Muscle of arm (tissue), 14 donors: ENCODE measurements at places on chromosomes 11 and 22.

DNA sequence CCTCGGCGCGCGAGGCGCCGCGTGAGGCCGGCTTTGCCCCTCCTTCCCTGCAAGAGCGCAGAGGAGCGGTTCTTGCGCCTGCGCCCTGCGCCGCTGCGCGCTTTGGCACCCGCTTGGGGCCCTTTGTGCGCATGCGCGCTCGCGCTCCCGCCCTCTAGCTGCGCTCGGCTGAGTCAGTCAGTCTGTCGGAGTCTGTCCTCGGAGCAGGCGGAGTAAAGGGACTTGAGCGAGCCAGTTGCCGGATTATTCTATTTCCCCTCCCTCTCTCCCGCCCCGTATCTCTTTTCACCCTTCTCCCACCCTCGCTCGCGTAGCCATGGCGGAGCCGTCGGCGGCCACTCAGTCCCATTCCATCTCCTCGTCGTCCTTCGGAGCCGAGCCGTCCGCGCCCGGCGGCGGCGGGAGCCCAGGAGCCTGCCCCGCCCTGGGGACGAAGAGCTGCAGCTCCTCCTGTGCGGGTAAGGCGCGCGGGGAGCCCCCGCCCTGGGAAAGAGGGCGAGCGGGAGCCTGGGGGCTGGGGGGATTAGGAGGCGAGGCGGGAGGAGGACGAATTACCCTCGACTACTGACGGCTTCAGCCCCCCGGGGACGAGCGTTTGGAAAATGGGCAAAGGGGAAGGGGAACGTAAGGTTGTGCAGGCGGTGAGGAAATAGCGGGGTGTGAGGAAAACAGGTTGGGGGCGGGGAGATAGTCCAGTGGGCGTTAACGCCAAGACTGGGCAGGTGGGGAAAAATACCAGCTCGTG, at the start of gene RTN3:
TSS of gene RTN3 (plus strand) at position 180 of the 745 bp plus-strand sequence. CDS start at position 317, 137 bp downstream.
- peak; percentile 99 for DNase-seq

- DNase-seq = no peak
These were observed 2.0 kb downstream of the SLC6A5 start for GRCh38 chr11:20601221-20601914.

GRCh38 chr11:72240461-72241290, 3.3 kb downstream of the PHOX2A start:
- no peak for DNase-seq

GRCh38 chr11:37411289-37411688, 813.3 kb upstream of the RAG2 start:
- no peak for DNase-seq

DNA sequence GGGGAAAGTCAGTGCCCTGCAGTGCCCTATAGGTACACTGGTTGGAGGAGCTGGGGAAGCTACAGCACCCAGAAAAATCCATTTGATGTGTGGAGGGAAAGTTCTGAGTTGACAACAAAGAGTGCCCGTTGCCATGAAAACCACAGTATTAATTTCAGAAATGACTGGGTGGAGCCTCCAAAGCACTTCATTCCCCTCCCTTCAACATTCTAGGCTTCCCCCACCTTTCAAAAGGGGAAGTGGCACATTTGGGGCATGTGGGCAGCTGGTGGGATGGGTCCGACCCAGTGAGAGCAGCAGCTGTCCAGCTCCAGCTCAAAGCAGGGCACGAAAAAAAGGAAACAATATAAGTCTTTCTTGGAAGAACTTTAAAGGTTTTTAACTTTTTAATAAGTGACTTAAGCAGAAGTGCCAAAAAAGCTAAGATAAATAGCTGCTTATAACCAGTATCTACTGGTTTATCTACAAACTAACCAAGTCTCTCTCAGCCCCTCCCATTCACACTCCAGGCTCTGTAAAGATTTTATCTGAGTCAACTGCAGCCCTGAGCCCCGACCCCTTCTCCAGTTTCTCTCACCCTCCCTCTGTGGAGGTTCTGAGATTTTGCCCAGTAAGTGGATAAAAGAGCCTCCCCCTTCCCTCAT, 9.0 kb upstream of the AHNAK start:
- DNase-seq = no peak

- DNase-seq = no peak
These were observed 37.0 kb upstream of the TIMP3 start for GRCh38 chr22:32764330-32765131.

DNA sequence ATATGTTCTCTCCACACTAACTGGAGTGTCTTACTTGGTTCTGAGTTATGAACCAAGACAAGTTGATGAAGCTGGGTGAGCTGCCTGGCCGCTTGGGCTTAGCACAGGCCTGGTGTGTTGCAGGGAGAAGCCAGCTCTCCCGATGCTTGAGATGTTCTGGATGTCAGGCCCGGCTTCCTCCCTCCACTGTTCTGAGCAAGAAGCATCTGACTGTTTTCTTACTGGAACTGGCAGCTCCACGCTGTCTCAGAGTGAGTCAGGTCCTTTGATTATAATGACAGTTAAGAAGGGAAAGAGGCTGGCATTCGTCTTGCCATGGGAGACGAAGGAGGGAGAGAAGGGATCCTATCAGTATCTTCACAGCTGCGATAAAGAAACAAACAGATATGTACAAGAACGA, 46.5 kb upstream of the CRTAM start:
- DNase-seq = no peak

DNA sequence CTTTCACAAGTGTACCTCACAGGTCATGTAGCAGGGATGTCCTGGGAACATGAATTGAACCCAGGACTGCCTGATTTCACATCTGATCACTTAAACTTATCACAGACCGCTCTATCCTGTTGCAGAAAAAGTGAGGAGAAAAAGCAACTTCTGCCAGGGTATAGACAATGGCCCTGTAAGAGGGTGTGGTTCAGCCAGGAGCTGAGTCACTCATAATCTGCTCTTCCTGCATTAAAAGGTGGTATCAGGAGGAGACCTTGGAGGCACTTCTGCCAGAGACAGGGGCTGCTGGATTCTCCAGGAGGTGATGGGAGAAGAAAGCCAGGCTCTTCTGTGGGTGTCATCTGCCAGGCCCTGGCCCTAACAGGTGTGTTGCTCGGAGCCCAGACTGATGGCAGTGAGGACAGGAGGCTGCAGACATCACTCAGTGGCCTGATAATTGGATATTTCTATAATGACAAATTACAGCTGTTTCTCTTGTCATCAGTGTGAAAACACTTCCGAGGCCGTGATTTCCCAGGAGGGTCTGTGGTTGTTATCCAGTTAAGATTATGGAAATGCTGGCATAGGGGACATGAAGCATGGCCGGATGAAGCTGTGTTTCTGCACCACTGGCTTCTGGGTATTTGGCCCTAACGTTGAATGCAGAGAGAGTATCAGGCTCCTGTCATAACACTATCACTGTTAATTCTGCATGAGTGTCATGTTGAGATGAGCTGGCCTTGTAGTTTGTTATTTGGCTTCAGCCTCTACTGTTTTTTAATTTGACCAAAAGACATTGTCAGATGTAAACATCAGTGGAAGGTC, 125.1 kb upstream of the ZBED5 start:
- DNase-seq = no peak

- DNase-seq = no peak
These were observed 16.1 kb downstream of the MUC2 start for GRCh38 chr11:1090600-1091331.

DNA sequence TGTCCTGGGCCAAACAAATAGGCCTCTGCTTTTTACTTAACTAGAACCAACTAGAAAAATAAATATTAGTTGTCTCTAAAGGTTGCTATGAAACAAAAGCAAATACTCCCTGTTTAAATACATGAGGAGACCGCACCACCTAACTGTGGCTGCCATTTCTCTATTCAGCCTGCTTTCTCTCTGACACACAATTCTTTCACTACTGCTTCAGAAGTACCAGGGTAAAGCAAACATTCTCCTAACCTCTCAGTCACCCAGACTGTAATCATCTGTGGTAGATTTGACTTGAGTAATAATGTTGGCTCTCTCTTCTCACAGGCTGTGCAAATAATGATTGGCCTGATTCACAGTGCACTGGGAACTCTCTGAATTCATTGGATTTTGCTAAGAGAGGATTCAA, 41.0 kb upstream of the MS4A8 start:
- no peak for DNase-seq

DNA sequence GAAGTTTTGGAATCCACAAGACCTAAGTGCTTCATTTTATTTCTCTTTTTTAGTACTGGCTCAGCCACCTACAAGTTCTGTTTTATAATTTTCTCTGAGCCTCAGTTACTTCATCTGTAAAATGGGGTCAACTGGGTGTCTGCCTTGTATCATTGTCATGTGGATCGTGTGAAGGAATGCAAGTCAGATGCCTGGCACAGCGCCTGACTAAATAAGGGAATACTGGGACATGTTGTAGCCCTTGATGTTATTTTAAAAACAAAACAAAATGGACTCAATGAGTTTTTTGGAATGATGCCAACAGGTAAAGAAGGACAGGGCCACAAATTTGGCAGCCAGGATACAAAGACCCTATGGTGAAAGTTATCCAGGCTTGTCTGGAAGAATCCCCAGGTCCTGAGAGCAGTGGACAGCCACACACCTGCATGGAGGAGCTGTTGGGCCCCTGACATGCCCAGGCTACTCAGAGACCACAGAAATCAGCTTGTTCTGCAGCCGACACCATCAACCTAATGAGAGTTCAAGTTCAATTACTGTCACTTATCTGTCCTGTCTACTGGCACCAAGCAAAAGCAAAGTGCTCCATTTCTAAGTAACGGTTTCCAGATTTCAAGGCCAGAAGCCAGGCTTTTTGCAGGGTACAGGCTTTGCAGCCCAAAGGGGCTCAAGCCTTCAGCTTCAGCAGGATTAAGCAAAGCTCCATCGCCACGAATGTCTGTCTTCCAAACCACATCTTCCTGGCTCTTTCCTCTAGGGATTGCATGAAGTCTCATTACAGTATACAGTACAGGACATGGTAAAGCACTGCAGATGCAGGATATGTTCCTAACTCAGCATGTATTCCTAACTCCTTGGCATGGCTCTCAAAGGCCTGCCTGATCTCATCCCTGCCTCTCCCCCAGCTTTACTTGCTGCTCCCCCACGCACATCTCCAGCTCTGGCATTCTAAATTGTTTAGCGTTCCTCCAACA, 18.4 kb downstream of the DKK3 start:
- DNase-seq = no peak

- DNase-seq = no peak
These were observed 42.4 kb upstream of the RASD2 start for GRCh38 chr22:35498026-35498800.

GRCh38 chr11:85766721-85767161, 44.2 kb downstream of the SYTL2 start:
- no peak for DNase-seq

DNA sequence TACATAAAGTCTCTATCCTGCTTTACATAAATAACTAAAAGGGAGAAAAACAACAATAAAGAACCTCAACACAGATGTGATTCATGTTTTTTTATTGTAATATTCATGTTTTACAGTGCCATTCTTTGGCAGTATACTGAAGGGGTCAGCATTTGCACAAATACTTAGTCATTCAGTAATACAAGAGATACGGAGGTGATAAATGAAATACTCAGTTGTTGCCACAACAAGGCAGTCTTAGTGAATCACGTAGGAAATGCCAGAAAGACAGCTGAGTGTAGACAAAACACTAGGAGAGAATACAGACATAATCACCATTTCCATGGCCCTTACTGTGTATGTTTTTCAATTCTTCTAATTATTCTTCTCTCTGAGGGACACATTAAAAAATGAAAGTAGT, 910.4 kb downstream of the METTL15 start:
- DNase-seq = no peak

GRCh38 chr22:31124290-31124689, 1.5 kb downstream of the INPP5J start:
- DNase-seq = no peak

GRCh38 chr11:47641600-47642098, 710 bp downstream of the MTCH2 start:
- no peak for DNase-seq

DNA sequence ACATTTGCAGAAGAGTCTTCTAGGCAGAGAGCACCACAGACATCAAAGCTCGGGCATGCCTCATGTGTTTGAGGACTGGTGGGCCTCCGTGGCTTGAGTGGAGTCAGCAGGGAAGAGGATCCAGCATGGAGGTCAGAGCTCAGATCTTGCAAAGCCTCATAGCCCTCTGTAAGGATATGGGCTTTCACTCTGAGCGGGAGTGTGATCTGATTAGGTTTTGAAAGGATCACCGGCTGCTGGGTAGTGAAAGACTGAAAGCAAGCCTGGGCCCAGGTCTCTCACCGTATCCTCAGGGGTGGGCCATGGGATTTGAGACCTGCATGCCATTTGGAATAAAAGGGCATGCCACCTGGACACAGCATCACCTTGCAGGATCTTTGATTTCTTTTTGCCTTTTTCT, 112.7 kb downstream of the TEAD1 start:
- no peak for DNase-seq

DNA sequence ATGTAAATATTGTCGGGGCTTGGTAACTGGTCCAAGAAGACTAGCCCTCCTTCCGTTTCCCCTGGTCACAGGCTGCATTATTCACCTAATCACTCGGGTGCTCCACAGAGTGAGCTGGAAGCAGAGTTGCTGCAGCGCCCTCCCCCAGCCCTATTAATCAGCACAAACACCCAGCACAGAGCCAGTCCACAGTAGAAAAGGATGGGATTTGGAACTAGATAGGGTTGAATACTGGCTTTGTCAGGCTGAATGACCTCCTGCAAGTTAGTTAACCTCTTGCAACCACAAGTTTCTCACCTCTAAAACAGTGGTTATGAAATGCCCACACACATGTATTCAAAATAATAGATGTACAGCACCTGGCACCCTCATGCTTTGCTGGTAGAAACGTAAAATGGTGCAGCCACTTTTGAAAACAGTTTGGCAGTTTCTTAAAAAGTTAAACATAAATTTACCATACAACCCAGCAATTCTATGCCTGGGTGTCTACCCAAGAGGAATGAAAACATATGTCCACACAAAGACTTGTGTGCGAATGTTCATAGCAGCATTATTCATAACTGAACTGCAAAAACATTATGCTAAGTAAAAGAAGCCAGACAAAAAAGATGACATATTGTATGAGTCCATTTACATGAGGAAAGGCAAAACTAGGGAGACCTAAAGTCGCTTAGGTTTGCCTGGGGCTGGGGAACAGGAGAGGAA, 31.7 kb upstream of the APLP2 start:
- DNase-seq = no peak
